ENCODE measurements at places on chromosomes 7 and 10. TPM values are rescaled to one million over a fixed set of nuclear protein-coding genes. Genes with fewer than 3 reads are reported as not detected.

Gene ARHGAP22
- 156 TPM for total RNA-seq

Gene MARVELD1
- total RNA-seq, result 15.5 TPM

Gene PDLIM1
- total RNA-seq, result 26.3 TPM

Gene NEUROG3
- not detected for total RNA-seq

Gene PDE1C
- 13.0 TPM for total RNA-seq

Gene CNTNAP2
- not detected for total RNA-seq

Gene C10orf71
- total RNA-seq, result not detected

Gene GTPBP10
- total RNA-seq, result 12.7 TPM

Gene RNF133
- 0.28 TPM for total RNA-seq

Gene OPN4
- total RNA-seq, result not detected

Gene GHRHR
- not detected for total RNA-seq

Gene LOXL4
- total RNA-seq, result 46.8 TPM

Gene STK31
- total RNA-seq, result under 0.01 TPM

Gene ARPC1B
- total RNA-seq, result 193 TPM

Gene SLC26A3
- not detected for total RNA-seq

Gene CLRN3
- not detected for total RNA-seq

Gene VIPR2
- total RNA-seq, result 0.28 TPM

Gene RNF32
- total RNA-seq, result 0.77 TPM

Gene CPA2
- total RNA-seq, result not detected

Gene OR2A12
- total RNA-seq, result not detected

All from regular cardiac myocyte (primary cell).